ENCODE measurements at places on chromosomes 5 and 9. TPM values are rescaled to one million over a fixed set of nuclear protein-coding genes. Genes with fewer than 3 reads are reported as not detected.
A peak's percentile ranks its signal among the peaks of the same experiment; 100 is the strongest.

DNA sequence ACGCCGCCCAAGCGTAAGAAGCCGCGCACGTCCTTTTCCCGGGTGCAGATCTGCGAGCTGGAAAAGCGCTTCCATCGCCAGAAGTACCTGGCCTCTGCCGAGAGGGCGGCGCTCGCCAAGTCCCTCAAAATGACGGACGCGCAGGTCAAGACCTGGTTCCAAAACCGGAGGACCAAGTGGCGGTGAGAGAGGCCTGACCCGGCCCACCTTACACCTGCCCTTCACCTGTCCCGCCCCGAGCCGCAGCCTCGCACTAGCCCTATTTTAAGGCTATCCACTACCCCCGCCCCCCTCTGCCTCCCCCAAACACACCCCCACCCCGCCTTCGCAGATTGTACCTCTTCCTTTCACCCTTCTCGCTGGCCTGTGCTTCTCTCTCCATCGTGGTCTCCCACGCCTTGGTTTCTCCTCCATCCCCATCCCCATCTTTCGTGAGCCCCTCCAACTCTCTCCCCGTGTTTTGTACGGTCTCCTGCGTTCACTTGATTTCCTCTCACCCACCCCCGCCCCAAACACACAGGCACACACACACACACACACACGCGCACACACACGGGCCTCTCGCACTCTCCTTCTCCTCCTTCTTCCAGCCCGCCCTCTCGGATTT, 1.3 kb downstream of the TLX3 start:
- DNase-seq = no peak

OR1B1 gene
- polyA plus RNA-seq = not detected

DNA sequence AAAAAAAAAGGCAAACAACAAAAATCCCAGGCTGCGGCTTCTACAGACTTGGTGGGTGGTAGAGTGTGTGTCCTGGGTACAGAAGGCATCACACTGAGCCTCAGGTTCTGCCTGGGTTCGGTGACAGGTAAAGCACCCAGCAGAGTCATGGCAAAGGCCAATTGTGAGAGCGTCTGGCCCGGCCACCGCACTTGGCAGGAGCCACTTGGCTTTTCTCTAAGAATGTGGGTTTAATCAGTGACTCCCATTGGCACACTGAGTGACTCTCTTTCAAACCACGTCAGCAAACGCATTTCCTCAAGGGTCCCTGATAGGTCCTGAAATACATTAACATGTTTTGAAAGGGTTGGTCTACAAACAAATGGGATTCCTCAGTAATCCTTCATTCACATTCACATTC, 17.0 kb downstream of the COL23A1 start:
- no peak for DNase-seq

MAST4 gene
- polyA plus RNA-seq = 19.4 TPM

DNA sequence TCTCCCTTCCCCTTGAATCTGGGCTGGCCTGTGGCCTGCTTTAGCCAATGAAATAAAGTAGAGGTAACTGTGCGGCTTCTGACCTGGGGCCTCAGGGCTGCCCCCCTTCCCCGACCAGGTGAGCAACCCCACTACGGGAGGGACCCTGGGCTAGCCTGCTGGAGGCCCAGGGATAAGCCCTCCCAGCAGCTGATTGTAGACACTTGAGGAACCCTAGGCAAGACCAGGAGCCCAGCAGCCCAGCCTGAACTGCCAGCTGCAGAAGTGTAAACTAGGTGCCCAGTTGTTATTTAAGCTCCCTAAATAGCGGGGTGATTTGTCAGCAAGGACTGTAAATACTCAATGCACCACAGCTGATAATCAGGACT, 41.3 kb downstream of the RAPGEF1 start:
- no peak for DNase-seq

GDA gene
- polyA plus RNA-seq = 0.77 TPM

DNA sequence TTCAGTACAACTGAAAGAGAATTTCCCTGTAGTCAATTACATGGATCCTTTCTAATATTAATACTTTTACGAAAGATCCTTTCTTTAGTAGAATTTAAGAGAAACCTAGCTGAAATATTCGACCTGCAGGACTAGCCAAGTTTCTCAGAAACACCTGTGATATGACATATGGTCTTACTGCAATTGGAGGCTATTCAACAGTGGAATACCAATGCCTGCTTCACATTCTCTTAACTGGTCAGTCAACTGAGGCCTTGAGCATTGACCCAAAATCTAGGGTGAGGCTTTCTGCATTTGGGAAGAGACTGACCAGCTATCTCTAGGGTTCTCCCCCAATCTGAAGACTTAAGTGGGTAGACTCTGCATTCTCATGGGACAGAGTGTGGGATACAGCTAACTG, 12.3 kb downstream of the UBE2QL1 start:
- no peak for DNase-seq

- DNase-seq = no peak
Observed at GRCh38 chr5:148808864-148809642, 17.4 kb upstream of the ADRB2 start.

GRCh38 chr5:178582291-178582690, 7.9 kb downstream of the COL23A1 start:
- no peak for DNase-seq

DNA sequence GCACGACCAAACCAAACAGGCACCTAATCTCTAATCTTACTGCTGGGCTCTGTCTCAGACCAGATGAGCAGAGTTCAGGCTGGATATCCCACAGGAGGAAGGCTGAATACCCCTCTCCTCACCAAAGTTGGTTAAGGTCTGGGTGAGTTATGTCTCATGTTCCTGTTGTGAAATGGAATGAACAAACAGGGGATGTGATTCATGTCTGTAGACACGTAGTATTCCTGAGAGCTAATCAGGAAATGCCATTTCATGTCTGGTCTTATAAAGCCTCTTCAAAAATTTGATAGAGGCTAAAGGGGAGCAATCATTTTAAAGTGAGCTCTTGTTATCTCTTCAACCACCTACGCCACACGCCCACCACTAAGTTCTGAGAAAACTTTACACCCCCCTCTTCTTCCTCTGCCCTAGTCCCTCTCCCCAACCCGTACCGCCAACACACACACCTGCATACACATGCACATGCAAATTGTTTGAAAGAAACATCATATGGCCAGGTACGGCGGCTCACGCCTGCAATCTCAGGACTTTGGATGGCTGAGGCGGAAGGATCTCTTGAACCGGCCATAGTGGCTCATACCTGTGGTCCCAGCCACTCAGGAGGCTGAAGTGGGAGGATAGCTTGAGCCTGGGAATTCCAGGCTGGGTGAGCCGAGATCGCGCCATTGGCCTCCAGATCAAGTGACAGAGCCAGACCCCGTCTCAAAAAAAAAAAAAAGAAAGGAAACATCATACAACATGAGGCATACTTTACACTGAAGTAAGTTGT, 69.8 kb upstream of the RAI14 start:
- DNase-seq = no peak

MCC gene
- polyA plus RNA-seq = 29.9 TPM

GRCh38 chr5:170559296-170559695, 55.5 kb downstream of the KCNIP1 start:
- no peak for DNase-seq

TMEM215 gene
- polyA plus RNA-seq = 0.14 TPM

CETN3 gene
- 75.5 TPM for polyA plus RNA-seq

INSL4 gene
- polyA plus RNA-seq = not detected

- DNase-seq = no peak
Observed at GRCh38 chr5:103942587-103943186, 380.1 kb upstream of the NUDT12 start.

GRCh38 chr5:129746876-129747275, 1.0 kb upstream of the MINAR2 start:
- DNase-seq = no peak

GRCh38 chr5:133370036-133370831, 242.1 kb downstream of the FSTL4 start:
- DNase-seq = no peak

AGXT2 gene
- 74.1 TPM for polyA plus RNA-seq

GRCh38 chr9:126036881-126037291, 289.7 kb downstream of the PBX3 start:
- peak; percentile 34 for DNase-seq

TMEFF1 gene
- polyA plus RNA-seq = 10.3 TPM

DNA sequence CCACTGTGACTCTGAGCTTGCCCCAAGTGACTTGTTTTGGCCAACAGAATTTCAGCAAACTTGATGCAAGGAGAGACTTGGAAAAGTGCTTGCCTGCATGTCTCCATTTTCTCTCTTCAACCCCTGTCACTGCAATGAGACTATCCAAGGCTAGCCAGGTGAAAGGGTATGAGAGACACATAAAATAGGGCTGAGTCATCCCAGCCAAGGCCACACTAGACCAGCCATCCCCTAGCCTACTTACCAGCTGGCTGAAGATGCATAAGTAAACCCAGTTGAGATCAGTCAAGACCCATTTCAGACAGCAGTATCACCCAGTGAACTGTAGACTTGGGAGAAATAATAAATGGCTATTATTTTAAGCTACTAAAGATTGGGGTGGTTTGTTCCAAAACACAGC, 52.9 kb upstream of the VLDLR start:
- no peak for DNase-seq

DNA sequence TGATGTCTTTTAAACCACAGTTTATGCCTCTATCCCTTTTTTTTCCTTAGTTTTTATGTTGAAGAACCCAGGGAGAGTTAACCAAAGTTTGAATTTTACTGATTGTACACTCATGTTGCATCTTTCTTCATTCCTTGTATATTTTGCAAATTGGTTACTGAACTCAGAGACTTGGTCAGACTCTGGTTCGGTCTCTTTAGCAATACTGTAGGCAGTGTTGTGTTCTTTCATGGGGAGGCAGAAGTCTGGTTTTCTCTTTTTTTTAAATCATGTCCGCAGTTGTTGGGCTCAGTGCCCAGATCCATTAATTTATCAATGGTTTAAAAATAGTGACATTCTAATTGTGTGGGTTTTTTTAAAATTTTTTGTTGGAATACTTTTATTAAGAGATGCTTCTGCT, 23.4 kb downstream of the UBE2R2 start:
- no peak for DNase-seq

CD14 gene
- 8.4 TPM for polyA plus RNA-seq

DNA sequence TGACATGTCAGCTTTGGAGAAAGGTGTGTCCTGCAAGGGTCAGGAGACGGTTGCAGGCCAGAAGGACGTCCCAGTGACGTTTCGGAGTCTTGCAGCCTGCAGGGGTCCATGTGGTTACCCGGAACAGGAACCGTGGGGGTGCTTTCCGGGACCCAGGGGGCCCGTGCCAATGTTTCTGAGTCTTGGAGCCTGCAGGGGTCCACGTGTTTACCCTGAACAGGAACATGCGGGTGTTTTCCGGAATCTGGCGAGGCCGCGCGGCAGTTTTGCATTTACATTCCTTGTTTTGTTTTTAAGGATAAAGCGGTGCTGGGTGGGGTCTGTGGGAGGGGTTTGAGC, 30.6 kb downstream of the NKD2 start:
- DNase-seq = no peak

Measured in renal cortex interstitium (tissue), 15 donors.